ENCODE measurements at places on chromosomes 2 and 18.

GRCh38 chr2:201798252-201798913 lies 8.0 kb upstream of the CDK15 start:
- peaks cover 7% of the 10 kb centered on the region for H3K27me3 ChIP-seq
- no peak overlapping the region for H3K4me3 ChIP-seq
- DNase-seq = no peak
- H3K27ac ChIP-seq = no peak overlapping the region
- no peaks in the 10 kb centered on the region for H3K4me1 ChIP-seq
- H3K36me3 ChIP-seq = no peaks in the 10 kb centered on the region

GRCh38 chr2:36915627-36916026 lies 50.7 kb downstream of the STRN start:
- no peak overlapping the region for H3K4me3 ChIP-seq
- H3K27ac ChIP-seq = no peak overlapping the region
- DNase-seq = no peak
- H3K4me1 ChIP-seq = no peaks in the 10 kb centered on the region
- H3K27me3 ChIP-seq = no peaks in the 10 kb centered on the region
- peaks cover 11% of the 10 kb centered on the region for H3K36me3 ChIP-seq

- peak overlapping the region; percentile 97 for H3K27ac ChIP-seq
- H3K4me1 ChIP-seq = peaks cover 57% of the 10 kb centered on the region
- peak overlapping the region; percentile 94 for H3K4me3 ChIP-seq
- no peak for DNase-seq
Measured at GRCh38 chr2:70089983-70090525, 2.8 kb downstream of the PCBP1 start.

DNA sequence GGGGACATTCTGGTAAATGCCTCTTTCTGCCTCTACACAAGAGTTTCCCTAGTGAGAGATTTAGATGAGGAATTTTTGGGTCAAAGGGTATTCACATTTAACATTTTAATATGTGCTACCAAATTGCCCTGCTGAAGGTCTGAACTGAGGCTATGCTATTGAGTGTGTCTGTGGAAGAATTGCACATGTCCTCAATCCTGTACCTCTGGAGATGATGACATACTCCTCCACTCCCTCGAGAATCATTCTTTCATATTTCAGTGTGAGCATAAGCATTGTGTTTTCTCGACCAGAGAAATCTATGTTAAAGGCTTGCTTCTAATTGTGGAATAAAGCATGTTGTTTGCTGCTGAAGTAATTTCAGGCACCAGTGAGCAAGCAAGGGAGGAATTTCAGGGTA lies 110.5 kb downstream of the TSN start:
- no peak for DNase-seq
- no peak overlapping the region for H3K4me3 ChIP-seq
- no peaks in the 10 kb centered on the region for H3K27me3 ChIP-seq
- H3K27ac ChIP-seq = no peak overlapping the region

GRCh38 chr18:42087876-42088275 lies 132.8 kb downstream of the PIK3C3 start:
- no peak overlapping the region for H3K27ac ChIP-seq
- no peak overlapping the region for H3K4me3 ChIP-seq
- DNase-seq = no peak
- H3K27me3 ChIP-seq = no peaks in the 10 kb centered on the region
- peaks cover 3% of the 10 kb centered on the region for H3K36me3 ChIP-seq
- no peaks in the 10 kb centered on the region for H3K4me1 ChIP-seq

- H3K27ac ChIP-seq = no peak overlapping the region
- DNase-seq = no peak
- H3K4me3 ChIP-seq = no peak overlapping the region
- H3K27me3 ChIP-seq = no peaks in the 10 kb centered on the region
- H3K36me3 ChIP-seq = peaks cover 69% of the 10 kb centered on the region
- H3K4me1 ChIP-seq = no peaks in the 10 kb centered on the region
Measured at GRCh38 chr2:37091873-37092272, 7.6 kb downstream of the GPATCH11 start.

DNA sequence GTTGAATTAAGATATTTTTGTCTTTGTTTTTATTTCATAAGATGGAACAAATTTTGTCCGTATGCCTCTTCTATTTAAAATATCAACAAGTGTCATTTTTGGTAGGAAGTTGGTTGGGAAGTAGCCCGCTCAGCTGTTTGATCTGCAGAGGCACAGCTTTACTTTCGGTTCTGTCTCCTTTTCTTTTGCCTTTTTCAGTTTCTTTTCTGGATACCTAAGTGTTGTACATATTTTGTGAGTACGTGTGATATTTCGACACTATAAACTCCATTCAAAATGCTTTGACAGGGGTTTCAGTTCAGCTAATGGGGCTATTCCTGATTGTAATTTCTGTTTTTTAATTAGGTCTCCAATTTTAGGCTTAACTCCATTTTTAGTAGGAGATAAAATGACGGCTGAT lies 1785.0 kb upstream of the LRRTM1 start:
- no peak overlapping the region for H3K4me3 ChIP-seq
- H3K4me1 ChIP-seq = no peaks in the 10 kb centered on the region

DNA sequence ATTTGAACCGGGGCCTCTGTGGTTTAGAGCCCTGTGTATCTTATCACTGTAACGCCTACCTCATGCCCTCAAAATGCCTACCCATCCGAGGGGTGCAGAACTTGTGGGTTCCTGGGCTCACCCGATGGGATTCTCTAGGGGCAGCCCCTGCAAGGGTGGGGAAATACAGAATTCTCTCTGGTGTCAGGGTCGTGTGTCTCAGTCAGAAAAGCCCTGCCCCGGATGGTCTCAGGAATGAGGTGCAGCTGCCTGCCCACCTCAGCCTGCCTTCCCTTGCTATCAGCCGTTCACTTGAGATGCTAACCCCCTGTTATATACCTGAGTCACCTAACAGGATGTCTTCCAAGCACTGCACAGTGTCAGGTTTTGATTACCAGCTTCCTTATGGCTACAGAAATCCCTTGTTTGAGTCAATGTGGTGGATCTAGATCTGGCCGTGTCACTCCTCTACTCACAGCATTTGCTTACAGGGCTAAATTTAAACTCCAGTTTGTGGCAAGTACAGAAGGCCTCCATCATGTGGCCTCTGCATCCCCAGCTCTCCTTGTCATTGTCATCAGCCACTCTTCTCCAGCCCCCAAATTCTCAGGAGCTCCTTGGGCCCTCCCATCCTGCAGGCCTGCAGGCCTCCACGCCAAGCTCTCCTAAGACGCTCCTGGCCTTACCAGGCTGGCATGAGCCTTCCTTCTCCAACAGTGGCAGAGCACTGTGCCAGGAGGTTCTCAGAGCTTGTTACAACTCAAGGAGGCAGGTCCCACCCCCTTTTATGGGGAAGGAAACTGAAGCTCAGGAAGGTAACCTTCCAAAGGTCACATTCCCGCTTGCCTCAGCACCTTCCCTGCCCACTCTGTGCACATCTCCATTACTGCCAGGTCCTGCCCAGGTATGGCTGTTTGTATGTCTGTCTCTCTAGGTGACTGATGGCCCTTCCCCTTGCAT lies 14.3 kb upstream of the MAP3K2 start:
- no peaks in the 10 kb centered on the region for H3K4me1 ChIP-seq
- no peak overlapping the region for H3K4me3 ChIP-seq
- no peaks in the 10 kb centered on the region for H3K36me3 ChIP-seq
- no peaks in the 10 kb centered on the region for H3K27me3 ChIP-seq

GRCh38 chr2:227079726-227080125 lies 84.3 kb downstream of the COL4A4 start:
- H3K4me1 ChIP-seq = no peaks in the 10 kb centered on the region
- no peak for DNase-seq
- no peaks in the 10 kb centered on the region for H3K36me3 ChIP-seq
- no peak overlapping the region for H3K4me3 ChIP-seq
- H3K27me3 ChIP-seq = no peaks in the 10 kb centered on the region
- no peak overlapping the region for H3K27ac ChIP-seq

GRCh38 chr18:47150029-47150823 lies at the start of gene HDHD2:
Gene HDHD2 (minus strand): TSS chr18:47150500. CDS start chr18:47136439, 14,061 bp downstream.
- peak within 1 kb of the TSS; percentile 59 for H3K4me3 ChIP-seq
- no peaks in the 10 kb centered on the region for H3K27me3 ChIP-seq
- H3K36me3 ChIP-seq = peaks cover 13% of the 10 kb centered on the region
- peaks cover 22% of the 10 kb centered on the region for H3K4me1 ChIP-seq
- peak; percentile 84 for DNase-seq

DNA sequence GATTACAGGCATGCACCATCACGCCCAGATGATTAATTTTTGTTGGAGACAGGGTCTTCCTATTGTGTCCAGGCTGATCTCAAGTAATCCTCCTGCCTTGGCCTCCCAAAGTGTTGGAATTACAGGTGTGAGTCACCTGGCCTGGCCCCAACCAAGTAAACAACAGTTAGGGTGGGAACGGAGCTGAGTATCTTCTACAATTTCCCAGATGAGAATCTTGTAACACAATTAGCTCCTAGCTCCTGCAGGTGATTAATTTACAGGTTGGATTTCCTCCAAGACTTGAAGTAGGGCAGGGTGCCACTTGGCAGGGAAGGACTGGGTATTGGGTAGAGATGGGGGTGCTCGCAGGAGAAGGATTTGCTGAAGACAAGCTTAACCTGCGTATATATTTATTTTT lies 17.8 kb downstream of the NLRC4 start:
- H3K27ac ChIP-seq = no peak overlapping the region
- no peaks in the 10 kb centered on the region for H3K36me3 ChIP-seq
- no peaks in the 10 kb centered on the region for H3K4me1 ChIP-seq
- no peak overlapping the region for H3K4me3 ChIP-seq

DNA sequence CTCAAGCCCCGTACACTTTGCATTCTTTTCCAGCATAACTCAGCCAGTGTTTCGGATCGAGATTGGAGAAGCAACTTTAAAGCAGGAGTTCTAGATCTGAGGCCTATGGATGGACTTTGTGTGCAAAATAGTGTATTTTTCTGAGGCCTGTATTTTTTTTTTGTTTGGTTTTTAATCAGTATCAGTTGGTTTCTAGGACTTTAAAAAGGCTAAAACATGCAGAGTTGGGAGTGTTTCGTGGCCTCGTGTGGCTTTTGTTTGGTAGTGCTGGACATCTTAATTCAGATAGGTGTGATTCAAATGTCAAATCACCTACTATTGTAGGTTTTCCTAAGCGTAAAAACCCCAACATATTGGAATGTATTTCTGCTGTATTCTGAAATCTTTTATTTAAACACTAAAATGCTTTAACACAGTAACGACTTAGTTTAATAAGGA lies 282 bp upstream of the PUS10 start:
- H3K36me3 ChIP-seq = no peaks in the 10 kb centered on the region
- H3K27ac ChIP-seq = peak overlapping the region; percentile 75

- H3K27me3 ChIP-seq = no peaks in the 10 kb centered on the region
- H3K4me3 ChIP-seq = no peak overlapping the region
- H3K36me3 ChIP-seq = no peaks in the 10 kb centered on the region
- H3K27ac ChIP-seq = no peak overlapping the region
Measured at GRCh38 chr2:42979870-42980763, 187.7 kb upstream of the HAAO start.

- no peaks in the 10 kb centered on the region for H3K27me3 ChIP-seq
- DNase-seq = no peak
- H3K4me1 ChIP-seq = peaks cover 14% of the 10 kb centered on the region
- H3K36me3 ChIP-seq = no peaks in the 10 kb centered on the region
Measured at GRCh38 chr18:79070486-79070885, 1.3 kb downstream of the ATP9B start.

GRCh38 chr18:4765401-4765800 lies 310.3 kb upstream of the DLGAP1 start:
- no peak overlapping the region for H3K27ac ChIP-seq
- no peaks in the 10 kb centered on the region for H3K27me3 ChIP-seq
- no peak overlapping the region for H3K4me3 ChIP-seq
- no peak for DNase-seq
- no peaks in the 10 kb centered on the region for H3K4me1 ChIP-seq
- H3K36me3 ChIP-seq = no peaks in the 10 kb centered on the region

- no peaks in the 10 kb centered on the region for H3K27me3 ChIP-seq
- H3K4me3 ChIP-seq = no peak overlapping the region
- H3K27ac ChIP-seq = no peak overlapping the region
Measured at GRCh38 chr2:206520450-206520849, 77.1 kb downstream of the ADAM23 start.

DNA sequence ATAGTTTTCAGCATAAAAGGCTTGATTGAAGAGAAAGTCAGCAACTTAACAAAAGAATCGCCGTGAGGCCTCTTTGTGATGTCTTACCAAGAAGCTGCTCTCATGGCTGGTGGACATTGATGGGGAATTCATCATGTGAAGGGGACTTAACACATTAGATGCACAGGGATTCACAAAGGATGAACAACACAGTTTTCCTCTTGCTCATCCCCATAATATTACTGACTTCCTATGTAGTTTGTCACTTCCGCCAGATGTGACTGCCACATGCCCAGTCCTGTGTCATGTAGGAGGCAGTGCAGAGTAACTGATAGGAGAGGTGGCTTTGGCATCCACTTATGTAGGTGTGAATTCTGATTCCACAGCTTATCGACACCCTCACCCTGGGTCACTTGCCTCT lies 232.6 kb upstream of the LYPD1 start:
- DNase-seq = no peak
- H3K36me3 ChIP-seq = no peaks in the 10 kb centered on the region

DNA sequence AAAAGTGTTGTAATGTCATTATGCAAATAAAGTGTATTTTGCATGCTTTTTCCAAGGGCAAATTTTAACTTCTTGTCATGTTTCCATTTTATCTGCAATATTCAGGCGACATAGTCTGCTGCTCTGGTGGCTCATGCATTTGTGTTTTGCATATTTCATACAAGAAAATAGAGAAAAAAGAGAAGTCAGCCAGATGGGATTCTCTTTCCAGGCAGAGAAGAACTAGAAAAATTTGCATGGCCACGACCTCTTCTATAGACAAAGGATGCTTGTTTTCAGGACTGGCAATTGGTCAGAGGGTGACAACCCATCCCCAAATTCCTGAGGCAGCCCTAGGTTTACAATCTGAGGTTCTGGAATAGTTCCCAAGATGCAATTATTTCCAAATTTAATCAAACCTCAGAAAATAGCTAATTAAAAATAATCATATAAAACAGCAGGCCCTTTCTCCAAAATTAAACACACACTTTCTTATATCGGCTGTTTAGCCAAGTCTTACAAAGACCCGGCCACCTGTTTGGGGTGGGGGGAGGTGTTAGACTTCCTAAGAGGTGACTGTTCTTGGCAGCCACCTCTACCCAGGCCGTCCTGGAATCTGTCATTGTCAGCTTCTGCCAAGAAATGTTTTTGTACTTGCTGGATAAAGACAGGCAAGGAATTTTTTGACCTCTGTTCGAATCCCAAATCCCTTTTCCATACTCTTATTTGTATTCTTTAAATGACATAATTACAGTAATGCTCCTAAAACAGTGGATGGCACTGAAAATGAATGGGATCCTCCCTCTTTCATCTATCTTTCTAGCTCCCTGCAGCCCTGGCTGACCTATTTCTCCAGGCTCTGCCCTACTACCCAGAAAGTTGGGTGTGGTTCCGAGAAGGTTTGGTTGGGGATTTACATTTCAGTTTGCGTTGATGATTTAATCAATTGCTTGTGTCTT lies 20.8 kb upstream of the SOS1 start:
- H3K27me3 ChIP-seq = no peaks in the 10 kb centered on the region
- H3K4me1 ChIP-seq = no peaks in the 10 kb centered on the region
- no peak overlapping the region for H3K4me3 ChIP-seq
- no peaks in the 10 kb centered on the region for H3K36me3 ChIP-seq

GRCh38 chr2:9967053-9967775 lies 15.7 kb downstream of the GRHL1 start:
- no peak for DNase-seq
- H3K4me1 ChIP-seq = peaks cover 14% of the 10 kb centered on the region
- no peaks in the 10 kb centered on the region for H3K36me3 ChIP-seq

- H3K27me3 ChIP-seq = no peaks in the 10 kb centered on the region
- no peak for DNase-seq
- H3K4me1 ChIP-seq = no peaks in the 10 kb centered on the region
- H3K4me3 ChIP-seq = no peak overlapping the region
- no peaks in the 10 kb centered on the region for H3K36me3 ChIP-seq
Measured at GRCh38 chr2:120490091-120490798, 144.3 kb downstream of the INHBB start.
